ENCODE measurements at places on chromosomes 12 and 14. TPM values are rescaled to one million over a fixed set of nuclear protein-coding genes. Genes with fewer than 3 reads are reported as not detected.

- DNase-seq: no peak
Observed at GRCh38 chr12:120998435-120998834, 17.9 kb downstream of the C12orf43 start.

DNA sequence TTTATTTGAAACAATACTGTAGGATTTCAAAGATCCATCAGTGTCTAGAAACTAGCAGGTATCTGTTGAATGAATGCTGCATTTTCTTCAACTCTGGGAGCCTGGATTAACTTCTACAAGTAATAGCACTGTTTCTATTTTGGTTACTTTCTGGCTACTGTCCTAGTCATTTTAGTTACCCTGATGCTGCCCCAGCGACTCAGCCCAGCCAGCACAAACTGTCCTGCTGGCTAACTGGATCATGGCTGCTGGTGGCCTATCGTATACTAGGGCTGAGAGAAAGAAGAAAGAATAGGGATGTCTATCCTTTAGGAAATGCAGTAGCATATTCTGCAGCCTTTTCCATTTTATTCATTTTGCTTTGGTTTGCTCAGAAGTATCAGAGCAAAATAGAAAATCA is 53.9 kb downstream of the NTN4 start:
- DNase-seq: no peak

Gene OR4N5
- polyA plus RNA-seq: not detected

DNA sequence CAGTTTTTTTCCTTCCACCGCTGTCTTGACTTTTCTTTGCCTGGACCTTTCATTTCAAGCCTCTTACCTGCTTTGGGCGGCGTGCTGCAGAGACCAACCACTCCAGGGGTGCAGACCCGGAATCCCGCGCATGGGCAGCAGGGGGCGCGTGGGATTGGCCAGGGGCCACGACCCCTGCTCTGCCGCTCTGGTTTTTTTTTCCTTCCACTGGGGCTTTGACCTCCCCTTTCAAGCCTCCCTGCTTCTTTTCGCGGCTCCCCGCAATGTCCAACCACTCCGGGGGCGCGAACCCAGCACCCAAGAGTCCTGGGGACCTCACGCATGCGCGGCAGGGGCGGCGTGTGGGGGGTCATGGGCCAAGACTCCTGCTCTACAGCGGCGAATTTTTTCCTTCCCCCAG is 325.1 kb downstream of the ALG10 start:
- DNase-seq: no peak

- DNase-seq: no peak
Observed at GRCh38 chr12:132426349-132427173, 63.4 kb upstream of the FBRSL1 start.
